ENCODE measurements at places on chromosomes 5 and 9.

GRCh38 chr9:70878576-70878975, 242.8 kb downstream of the TRPM3 start:
- no peak for DNase-seq

DNA sequence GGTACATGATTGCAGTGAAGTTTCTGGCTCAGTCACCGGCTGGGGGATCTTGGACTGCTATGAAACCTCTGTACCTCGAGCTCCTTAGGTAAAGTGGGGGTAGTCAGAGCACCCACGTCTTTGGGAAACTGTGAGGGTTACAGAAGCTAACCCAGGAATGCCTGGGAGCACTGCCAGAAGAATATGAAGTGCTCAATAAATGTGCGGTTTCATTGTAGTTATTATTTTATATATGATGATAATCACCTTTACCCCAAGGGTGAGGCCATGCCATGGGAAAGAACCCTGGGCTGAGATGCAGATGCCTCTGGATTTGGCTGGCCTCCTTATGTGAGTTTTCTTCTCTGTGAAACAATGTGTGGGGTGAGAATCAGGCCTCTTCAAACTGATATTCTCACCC, 3.7 kb downstream of the NPR3 start:
- no peak for DNase-seq

DNA sequence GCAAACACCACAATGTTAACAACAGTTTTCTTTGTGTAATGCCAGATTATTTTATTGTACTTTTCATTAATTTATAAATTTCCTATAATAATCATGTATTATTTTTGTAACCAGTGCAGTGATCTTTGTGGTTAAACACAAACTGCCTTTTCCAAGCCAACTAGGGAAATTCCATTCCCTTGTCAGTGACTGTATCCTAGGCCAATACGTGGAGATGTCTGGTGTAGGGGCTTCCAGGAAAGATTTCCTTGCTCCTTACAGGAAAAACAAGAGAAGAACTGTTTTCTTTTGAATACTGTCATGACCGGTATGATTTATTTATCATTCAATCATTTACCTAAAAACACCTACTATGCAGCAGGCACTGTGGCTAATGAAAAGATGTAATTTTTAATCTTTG, 31.4 kb downstream of the FANCC start:
- DNase-seq, result no peak

DNA sequence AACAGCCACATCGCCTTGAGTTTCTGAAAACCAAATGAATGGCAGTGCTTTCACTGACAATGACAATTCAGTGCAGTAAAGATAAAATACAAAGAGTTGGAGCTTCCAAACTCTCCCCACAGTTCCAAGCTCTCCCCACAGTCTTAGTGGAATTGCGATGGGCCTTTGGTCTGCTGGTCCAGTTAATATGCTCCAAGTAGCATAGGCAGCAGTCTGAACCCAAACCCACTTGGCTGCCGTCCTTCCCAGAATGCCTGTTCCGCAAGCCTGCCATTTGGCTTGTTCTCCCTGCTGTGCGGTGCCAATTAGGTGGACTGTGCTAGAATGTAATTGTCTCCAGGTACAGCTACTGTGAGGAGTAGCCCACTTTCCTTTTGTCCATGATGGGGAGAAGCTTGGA, 250.1 kb downstream of the GOLPH3 start:
- DNase-seq, result no peak

DNA sequence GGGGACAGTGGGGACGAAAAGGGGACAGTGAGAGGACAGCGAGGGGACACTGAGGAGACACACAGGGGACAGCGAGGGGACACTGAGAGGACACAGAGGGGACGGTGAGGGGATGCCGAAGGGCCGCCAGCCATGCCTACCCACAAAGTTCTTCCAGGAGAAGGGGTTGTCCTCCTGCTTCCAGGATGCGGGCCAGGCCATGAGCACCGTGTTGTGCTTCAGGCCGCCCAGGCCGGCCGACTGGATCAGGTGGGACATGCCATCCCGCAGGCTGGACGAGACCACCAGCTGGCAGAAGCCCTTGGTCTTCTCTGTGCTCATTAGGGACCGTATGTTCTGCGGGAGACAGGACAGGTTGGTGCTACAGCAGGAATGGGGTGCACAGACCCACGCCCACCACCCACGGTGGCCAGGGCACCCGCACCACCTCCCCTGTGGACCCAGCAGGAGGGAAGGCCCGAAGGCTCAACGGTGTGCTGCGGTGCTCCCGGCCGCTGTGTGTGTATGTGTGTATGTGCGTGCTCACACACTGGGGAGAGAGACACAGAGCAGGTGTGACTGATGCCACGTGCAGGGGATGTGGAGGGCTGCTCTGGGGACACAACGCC, 46.6 kb downstream of the SLC12A7 start:
- no peak for DNase-seq

DNA sequence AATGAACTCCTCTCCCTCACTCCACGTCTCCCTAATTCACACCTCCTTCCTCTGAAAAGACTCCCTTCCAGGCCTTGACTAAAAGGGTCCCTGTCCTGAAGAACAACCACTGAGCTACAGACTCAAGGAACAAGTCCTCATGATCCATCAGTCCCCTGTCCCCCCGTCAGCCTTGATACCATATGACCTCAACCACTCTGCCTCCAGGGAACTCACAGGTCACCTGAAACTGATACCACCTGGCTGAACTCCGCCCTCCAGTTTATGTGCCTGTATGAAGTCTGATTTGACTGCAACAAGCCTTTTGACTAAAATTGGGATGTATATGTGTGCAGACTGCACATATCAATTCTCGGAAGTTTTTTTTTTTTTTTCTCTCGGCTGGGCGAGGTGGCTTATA, 88.7 kb downstream of the UGCG start:
- no peak for DNase-seq

- no peak for DNase-seq
Observed at GRCh38 chr5:103434057-103434456, 128.5 kb downstream of the NUDT12 start.

DNA sequence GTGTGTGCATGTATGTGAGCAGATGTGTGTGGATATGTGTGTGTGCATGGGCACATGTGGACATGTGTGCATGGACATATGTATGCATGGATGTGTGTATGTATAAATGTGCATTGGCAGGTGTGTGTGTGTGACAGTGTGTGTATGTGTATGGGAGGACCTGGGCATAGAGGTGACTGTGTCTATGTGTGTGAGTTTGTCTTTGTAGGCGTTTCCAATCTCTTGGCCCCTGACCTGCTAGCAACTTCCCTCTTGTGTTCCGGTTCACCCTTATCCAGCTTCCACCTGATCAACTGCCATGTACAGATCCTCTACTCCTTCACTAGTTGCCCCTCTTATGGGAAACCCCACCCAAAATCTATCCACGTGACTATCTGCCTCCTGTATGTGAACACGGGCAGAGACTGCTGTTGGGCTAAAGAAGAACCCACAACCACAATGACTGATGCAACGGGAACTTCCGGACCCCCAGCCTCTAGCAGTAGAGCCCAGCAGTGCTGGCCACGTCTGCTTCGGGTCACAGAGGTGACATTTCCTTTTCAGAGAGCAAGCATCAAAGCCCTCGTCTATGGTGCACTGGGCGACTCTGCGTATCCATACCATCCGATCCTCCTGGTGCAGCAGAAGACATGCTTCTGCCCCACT, 24.9 kb upstream of the GADD45G start:
- no peak for DNase-seq

DNA sequence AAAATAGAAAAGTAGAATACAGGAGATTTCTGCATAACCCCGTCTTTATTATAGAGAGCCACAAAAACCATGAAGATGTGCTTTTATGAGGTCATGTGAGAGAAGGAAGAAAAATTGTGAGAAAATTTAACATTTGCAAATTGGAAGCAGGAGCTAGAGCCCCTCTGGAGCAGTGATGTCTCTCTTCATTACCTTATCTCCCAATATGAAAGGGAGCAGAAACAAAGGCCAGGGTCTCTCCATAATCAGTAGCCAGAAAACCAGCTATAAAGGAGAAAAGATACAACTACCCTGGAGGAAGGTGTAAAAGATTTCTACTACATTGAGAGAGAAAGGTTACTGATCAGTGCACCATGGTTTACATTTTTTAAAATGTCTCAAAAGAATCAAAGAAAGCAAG, 53.2 kb upstream of the ITGA1 start:
- DNase-seq, result no peak

GRCh38 chr5:66680221-66680620, 84.0 kb downstream of the MAST4 start:
- DNase-seq, result no peak

- DNase-seq, result peak; percentile 37
Observed at GRCh38 chr9:89661391-89661949, 56.7 kb downstream of the GADD45G start.

- DNase-seq, result no peak
Observed at GRCh38 chr5:1027631-1028441, 19.2 kb downstream of the NKD2 start.

DNA sequence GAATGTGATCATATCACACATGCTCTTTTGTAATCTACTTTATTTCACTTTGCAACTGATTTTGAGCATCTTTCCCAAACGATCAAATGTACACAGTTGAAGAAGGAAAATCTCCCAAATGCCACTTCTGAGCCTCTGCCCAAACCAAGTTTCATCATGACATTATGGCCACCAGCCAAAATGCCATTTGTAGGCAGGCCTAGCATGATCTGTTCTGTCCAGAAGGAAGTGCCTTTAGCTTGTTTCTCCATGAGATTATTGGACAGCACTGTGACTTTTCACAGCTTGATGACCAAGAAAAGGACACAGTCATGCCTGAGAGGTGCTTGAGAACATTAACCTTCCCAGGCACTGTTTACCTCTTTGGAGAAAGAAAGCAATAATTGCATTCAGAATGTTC, 73.2 kb upstream of the PIP5K1B start:
- no peak for DNase-seq

GRCh38 chr9:137354845-137355760, 53.0 kb upstream of the NRARP start:
- DNase-seq, result no peak

DNA sequence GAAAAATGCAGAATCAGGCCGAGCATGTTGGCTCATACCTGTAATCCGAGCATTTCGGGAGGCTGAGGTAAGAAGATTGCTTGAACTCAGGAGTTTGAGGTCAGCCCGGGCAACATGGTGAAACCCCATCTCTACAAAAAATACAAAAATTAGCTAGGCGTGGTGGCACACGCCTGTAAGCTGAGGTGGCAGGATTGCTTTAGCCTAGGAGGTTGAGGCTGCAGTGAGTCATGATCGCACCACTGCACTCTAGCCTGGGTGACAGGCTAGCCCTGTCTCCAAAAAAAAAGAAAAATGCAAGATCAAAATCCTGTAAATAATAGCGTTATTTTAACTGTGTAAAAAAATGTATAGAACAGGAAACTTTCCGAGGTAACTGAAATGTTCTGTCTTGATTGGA, 39.4 kb downstream of the RNF44 start:
- no peak for DNase-seq

- DNase-seq, result no peak
Observed at GRCh38 chr5:154368041-154368800, 77.6 kb upstream of the SAP30L start.

DNA sequence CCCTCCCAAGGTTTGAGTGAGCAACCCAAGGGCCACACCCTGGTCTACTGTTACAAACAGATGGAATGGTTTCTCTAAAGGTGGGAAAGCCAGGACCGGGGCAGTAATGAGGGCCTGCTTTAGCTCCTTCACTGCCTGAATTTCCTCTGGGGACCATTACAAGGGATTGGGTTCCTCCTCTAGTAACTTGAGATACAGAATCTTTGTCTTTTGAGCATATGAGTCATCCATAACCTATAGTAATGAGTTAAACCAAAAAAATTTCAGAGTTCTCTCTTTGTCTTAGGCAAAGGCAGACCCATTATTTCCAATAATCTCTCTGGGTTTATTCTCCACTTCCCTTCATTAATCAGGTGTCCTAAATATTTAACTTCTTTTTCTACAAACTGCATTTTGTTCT, 618.8 kb downstream of the HINT1 start:
- no peak for DNase-seq

DNA sequence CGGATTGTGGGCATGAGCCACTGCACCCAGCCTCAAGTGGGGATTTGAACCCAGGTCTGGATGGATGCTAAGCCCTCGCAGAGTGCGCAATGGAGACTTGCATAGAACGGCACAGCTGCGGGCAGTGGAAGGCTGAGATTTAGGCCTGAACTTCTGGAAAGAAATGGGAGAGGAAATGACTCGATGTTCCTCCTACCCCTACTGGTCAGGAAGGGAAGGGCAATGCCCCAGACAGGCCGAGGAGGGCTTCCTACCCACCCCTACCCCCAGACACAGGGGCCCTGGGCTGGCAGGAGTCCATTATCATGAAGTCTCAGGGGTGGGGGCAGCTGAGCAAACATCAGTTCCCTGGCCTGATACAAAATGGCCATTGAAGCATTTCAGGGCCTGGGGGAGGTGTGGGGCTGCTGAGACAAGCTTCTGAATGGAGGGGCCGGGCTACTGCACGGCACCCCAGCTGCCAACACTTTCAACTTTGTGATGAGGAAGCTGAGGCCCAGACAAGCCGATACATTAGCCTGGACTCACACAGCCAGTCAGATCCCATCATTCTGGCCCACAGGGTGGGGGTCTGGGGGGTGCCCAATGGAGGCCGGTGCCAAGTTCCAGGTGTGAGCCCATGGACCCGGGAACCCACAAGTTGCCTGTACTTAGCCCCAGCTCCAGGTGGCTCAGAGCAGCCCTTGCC, 13.5 kb upstream of the WDR38 start:
- no peak for DNase-seq

DNA sequence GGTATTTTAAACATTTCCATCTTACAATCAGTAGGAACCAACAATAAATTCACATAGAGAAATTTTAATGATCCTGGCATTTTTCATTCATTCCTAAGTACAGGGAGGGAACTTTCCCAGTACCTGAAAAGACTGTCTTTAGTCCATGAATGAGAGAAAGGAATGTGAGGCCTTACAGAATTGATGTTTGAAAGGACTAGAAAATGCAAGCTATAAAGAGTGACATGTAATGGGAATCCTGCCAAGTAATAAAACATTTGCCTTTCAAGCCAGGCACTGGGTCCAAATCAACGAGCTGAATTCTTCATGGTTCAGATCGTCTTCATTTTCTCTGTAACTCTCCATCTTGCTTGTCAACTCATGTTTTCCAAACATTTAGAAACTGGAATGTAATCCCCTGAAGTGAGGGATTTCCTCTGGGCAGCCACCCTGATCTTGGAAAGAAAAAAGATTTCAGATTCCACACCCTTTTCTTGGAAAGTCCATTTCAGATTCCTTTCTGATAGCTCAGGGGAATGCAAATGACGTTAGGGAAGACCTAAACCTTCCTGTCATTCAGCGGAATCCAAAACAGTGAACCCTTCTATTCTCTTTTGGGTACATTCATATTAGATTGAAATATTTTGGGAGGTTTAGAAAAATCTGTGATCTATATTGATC, 315.8 kb downstream of the SH3GL2 start:
- DNase-seq, result no peak

GRCh38 chr9:80188579-80188978, 616.8 kb downstream of the TLE4 start:
- DNase-seq, result no peak

DNA sequence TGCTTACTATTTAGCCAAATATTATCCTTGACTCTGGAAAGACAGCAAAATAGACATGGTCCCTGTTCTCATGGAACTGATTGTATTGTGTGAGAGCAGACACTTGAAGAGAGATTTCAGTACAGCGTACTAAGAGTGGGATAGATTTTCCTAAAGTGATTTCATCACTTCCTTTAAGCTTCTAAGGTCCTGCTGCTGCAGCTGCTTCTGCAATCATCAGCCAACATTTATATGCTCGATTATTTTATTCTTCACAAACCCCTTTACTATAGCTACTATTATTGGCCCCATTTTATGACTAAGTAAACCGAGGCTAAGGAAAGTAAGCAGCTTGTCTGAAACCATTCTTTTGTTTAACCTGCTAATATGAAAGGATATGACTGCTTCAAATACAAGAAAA, 137.7 kb downstream of the SPATA31D1 start:
- DNase-seq, result peak; percentile 43
